ENCODE measurements at places on chromosomes 1 and 21.

GRCh38 chr1:200628223-200628881, 7.8 kb upstream of the KIF14 start:
- DNase-seq, result no peak

DNA sequence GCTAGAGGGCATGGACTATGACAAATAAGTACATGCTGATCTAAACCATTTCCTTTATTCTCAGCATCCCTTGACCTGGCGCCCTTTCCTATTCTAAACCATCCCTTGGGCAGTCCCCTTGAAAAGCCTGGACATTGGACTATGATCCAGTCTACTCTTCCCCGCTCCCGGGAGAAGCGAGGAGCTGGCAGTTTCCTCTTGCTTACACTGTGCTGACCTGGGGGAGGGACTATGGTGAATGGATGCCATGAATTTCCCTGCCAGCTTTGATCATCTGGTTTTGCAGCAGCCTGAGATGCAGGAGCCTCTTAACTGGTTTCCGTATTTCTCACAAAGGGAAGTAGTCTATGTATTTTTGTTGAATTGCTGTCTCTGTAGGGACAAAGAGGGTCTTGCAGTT, 121.7 kb downstream of the KIF26B start:
- no peak for DNase-seq

- DNase-seq, result no peak
Observed at GRCh38 chr1:18373882-18374493, 106.7 kb upstream of the KLHDC7A start.

- DNase-seq, result no peak
Observed at GRCh38 chr21:33414068-33414467, 10.9 kb downstream of the IFNGR2 start.

DNA sequence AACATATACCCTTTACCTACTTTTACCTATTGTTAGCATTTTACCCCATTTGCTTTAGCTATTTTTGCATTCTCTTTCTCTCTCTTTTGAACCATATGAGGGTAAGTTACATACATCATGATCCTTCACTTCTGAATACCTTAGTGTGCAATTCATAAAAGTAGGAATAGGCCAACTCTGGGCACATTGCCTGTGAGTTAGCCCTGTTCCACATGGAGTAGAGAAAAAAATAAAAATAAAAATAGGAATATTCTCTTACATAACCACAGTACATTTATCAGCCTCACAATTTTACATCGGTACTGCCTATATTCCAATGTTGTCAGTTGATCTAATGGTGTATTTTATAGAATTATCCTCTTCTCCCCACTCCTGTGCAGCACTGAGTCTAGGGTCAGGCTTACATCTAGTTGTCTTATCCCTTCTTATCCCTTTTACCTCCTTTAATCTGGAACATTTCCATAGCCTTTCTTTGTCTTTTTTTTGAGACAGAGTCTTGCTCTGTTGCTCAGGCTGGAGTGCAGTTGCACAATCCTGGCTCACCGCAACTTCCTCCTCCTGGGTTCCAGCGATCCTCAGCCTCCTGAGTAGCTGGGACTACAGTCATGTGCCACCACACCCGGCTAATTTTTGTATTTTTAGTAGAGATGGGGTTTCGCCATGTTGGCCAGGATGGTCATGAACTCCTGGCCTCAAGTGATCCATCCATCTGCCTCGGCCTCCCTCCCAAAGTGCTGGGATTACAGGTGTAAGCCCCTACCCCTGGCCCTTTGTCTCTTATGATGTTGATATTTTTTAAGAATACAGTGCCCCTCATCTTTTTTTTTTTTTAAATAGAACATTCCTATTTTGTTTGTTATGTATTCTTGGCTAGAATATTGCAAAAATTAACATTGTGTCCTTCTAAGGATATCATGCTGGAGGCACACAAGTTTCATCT, 11.1 kb upstream of the SLC30A1 start:
- no peak for DNase-seq

DNA sequence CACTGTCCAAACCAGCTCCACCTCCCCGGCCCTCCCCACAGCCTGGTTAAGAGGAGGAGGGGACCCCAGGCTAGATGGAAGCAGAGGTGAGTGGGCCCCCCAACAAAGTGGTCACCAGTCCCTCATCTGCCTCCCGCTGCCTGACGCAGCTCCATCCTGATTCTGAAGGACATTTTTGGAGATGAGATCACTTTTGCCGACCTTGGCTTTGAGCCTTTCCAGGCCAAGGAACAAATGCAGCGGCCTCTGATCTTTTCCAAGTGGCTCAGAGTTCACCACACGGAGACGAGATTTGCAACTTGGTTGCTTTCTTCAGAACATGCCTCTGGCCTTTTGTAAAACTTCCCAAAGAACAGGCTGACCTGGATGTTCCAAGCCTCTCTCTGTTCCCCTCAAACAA, 223.1 kb downstream of the NPHP4 start:
- DNase-seq, result no peak

GRCh38 chr1:89548122-89548857, 23.7 kb downstream of the LRRC8B start:
- no peak for DNase-seq

- no peak for DNase-seq
Observed at GRCh38 chr1:62687421-62687902, 724 bp downstream of the DOCK7 start.

- DNase-seq, result no peak
Observed at GRCh38 chr1:214464445-214465287, 86.7 kb downstream of the PTPN14 start.

GRCh38 chr1:204475656-204476432, 18.8 kb downstream of the PIK3C2B start:
- DNase-seq, result no peak

GRCh38 chr1:168340781-168341482, 60.3 kb downstream of the TBX19 start:
- DNase-seq, result no peak

DNA sequence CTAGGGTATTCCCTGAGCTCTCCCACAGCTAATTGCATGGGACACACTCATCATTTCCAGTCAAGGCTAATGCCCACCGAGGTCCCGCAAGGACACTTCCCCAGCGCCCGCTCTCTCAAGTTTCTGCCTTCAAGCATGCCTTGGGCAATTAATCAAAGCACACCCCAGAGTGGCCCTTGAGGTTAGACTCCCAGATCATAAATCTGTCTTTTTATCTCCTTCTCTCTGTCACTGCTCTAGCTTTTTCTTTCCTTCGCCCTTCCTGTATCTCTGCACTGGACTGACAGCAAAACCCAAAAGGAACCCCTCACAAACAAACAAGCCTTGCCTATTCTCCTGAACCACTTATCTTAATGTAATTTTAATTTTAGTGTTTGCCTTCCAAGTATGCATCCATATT, 7.9 kb upstream of the EXOSC10 start:
- no peak for DNase-seq

DNA sequence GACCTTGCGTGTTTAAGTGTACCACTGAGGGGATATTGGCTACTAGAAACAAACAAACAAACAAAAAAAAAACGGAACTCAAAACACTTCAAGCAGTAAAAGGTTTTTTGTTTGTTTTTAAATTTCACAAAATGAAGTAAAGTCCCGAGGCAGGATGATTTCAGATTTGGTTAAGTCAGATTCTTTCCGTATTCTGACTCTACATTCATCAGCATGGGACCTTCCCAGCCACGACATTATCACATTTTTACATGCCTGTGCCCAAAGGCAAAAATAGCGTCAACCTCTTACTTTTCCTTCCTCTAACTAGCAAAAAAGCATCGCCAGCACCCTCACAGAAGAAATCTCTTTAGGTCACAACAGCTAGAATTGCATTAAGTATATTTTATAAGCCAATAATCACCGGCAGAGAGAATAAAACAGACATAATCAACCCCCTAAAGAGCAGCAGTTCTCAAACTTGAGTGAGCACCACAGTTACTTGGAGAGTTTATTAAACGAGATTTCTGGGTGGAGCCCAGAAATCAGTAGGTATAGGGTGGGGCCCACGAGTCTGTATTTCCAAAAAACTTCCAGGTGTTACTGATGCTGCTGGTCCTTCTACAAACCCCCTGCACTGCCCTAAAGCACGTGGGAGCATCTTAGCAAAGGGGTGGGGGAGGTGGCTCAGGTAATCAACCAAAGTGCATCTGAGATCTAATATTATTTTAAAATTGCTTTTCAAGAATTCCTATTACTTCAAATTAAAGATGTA, 227.6 kb downstream of the RGS7 start:
- no peak for DNase-seq

DNA sequence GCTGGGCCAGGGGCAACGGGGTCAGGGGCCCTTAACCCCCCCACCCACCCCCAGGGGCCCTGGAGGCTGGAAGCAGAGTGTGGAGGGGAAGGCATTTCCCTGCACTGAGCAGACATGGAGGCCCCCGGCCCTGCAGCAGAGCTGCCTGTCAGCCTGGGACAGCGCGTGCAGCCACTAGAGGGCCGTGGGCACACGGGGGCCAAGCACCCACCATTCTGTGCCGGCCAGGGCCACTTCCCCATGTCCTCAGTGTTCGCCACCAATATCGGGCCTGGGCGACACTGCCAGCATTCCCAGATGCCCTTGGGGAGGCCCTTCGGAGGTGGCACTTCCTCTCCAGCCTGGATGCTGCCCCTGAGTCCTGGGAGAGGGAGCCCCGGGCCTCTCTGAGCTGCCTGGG, 23.2 kb upstream of the ARHGEF16 start:
- DNase-seq, result no peak

- DNase-seq, result no peak
Observed at GRCh38 chr1:222275001-222275728, 272.7 kb downstream of the HHIPL2 start.

DNA sequence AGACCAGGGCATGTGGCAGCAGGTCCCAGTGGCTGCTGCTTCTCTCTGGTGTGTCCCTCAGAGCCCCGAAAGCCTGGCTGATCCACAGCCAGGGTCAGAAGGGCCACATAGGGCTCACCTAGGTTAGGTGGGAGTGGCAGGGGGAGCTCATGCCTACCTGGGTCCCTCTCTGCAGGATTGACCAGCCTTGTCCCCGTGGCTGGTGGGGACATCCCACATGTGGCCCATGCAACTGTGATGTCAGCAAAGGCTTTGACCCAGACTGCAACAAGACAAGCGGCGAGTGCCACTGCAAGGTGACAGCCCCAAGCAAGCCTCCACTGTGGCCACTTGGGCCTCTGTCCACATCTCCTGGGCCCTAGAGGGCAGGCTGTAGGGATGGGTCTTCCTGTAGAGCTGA, 15.7 kb downstream of the CELSR2 start:
- DNase-seq, result no peak

DNA sequence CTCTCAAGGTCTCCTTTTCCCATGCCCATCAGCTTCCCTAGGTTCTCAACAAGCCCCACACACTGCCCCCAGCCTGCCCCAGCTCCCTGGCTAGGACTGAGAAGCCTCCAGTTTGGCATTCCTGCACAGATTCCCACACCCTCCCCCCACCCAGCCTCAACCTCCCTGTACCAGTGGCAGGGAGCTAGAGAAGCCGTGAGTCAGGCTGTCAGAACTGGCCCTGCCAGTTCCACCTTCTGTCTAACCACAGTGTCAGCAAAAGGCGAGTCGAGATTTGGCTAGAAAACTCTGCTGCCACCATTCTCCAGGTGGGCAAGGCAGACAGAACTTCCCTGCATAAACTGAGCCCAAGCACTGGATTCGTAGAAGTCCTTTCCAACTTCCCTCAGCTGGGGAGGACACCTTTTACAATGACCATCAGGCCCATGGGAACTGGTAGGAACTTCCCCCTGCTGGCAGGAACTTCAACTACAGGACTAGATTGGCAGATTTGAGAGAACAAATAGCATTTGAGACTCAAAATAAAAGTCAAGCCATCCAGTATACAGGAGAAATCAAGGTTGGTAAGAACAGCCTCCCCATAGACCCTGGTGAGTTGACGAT, 31.0 kb downstream of the TNNT2 start:
- no peak for DNase-seq

DNA sequence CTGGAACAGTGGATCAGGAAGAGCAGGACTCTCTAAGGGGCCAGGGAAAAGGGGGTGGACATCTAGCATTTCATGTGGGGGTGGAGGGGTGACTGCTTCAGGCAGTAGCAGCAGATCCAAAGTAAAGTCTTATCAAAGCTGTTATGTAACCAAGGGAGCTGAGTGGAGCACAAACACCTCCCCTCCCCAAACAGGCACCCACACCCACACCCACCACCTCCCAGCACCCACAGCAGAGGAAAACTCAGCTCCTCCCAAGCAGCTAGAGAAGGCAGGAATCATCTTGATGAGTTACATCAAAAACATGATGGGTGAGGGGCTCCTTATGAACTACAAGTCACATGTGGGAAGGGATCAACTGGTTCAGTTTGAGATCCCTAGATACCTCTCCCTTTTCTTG, 6.0 kb downstream of the DLGAP3 start:
- DNase-seq, result no peak

- no peak for DNase-seq
Observed at GRCh38 chr1:233480198-233480597, 133.7 kb upstream of the KCNK1 start.

GRCh38 chr1:179305450-179305849, 11.9 kb downstream of the SOAT1 start:
- DNase-seq, result no peak

DNA sequence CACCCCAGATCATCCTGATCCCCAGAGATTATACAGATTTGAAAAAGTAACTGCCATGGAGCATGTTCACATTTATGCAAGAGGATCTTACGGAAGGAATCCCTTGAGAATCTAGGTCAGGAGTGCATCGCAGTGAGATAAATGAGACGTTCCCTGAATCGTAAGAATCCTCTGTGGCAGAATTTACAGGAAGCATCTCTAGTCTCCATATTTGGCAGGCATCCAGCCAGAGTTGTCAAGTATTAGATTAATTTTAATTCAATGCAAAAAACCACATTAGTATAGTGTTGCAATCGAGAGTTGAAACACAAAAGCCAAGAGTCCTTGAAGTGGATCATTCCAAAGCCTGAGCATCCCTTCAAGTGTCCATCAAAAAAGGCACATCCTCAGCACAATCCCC, 100.8 kb downstream of the RRAGC start:
- no peak for DNase-seq

GRCh38 chr1:17549384-17549783, 9.9 kb downstream of the ARHGEF10L start:
- DNase-seq, result no peak

GRCh38 chr1:16076031-16076864, 2.8 kb upstream of the FAM131C start:
- DNase-seq, result peak; percentile 83

GRCh38 chr1:172488393-172488792, 44.5 kb upstream of the PIGC start:
- DNase-seq, result no peak

DNA sequence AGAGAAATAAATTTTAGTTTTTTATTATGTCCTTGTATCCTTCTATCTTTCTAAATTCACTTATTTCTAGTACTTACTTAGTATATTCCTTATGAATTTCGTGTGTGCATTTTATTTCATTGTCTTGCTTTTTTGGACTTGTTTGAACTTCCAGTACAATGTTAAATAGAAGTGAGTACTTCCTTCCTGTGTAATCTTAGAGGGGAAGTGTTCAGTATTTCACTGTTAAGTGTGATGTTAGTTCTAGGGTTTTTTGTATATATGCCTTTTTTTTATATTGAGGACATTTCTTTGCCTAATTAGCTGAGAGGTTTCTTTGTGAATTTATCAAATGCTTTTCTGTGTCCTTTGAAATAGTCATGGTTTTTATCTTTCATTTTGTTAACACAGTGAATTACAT, 10.7 kb downstream of the LYPLAL1 start:
- DNase-seq, result no peak

Data from GM04504 (cell line).